Natural killer cell (primary cell): ENCODE measurements at places on chromosomes 2 and 18.

DNA sequence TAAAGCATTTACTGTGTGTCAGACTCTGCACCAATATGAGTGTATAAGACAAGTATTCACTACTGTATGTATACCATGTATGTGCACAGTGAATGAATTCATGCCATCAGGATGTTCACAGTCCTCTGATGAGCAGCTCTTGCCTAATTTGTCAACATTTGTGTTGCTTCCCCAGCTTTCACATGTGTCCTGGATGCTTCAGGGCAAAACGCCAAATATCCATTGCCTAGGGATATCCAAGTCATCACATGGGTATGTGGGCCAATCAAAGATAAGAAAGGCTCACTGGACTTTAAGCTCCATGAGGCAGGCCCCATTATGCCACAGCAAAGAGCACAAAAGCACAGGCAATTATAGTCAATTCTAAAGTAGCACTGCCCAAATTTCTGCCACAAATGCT lies 134.2 kb upstream of the CHAC2 start:
- no peak for DNase-seq

DNA sequence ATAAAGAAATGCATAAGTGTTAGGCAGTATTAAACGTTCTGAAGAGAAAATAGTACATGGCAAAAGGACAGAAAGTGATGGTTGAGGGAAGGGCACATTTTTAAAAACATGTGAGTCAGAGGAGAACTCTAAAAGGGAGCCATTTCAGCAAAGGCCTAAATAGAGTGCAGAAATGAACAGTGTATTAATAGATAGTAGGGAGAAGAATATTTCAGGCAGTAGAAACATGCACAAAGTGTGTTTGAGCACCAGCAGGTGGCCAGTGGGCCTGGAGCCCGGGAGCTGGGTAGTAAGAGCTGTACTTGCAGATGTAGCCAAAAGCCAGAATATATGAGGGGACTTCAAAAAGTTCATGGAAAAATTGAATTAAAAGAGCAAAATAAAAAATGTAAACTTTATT lies 288.1 kb upstream of the FIGN start:
- DNase-seq = no peak

DNA sequence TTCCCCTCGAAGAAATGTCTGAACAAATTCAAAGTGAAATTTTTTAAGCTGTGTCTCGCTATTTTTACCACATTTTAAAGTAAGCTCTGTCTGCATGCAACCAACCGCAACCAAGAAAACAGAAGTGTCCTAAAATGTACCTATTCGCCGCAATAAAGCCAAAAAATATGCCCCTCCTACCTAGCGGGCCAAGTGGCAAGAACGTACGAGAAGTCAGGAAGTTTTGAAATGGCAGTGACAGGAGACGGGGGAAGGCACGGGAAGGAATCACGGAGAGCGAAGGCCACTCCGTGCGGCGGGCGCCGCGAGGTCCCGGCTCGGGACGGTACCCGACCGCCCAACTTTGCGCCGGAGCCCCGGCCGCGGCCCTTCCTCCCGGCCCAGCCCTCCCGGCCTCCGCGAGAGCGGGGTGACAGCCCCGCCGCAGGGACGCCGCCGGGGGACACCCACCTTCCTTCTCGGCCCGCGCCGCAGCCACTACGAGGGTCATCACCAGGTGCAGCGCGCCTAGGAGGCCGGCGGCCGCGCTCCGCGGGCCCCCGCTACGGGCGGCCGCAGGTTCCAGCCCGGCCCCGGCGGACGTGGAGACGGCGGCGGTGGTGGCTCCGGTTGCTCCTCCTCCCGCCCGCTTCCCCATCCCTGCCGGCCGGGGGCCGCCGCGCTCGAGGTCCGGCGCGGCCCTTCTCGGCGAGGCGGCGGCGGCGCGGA lies 568 bp downstream of the TMEM131 start:
- DNase-seq = no peak

DNA sequence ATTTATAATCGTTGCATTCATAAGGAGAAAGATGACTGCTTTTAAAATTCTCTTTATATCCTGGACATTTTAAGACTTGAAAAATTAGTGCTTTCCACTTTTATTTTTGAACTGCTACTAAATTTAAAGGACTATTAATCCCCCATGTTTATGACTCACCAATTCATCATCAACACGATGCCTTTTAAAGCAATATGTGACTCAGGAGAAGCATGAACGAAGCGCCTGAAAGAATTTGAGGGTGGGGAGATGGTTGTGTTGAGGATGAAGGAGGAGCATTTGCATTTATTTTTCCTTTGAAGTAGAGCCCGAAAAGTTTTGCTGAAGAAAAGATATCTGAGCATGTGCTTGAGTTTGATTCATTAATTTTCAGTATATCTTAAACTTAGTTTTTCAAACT lies 192.2 kb upstream of the LRRTM1 start:
- no peak for DNase-seq

DNA sequence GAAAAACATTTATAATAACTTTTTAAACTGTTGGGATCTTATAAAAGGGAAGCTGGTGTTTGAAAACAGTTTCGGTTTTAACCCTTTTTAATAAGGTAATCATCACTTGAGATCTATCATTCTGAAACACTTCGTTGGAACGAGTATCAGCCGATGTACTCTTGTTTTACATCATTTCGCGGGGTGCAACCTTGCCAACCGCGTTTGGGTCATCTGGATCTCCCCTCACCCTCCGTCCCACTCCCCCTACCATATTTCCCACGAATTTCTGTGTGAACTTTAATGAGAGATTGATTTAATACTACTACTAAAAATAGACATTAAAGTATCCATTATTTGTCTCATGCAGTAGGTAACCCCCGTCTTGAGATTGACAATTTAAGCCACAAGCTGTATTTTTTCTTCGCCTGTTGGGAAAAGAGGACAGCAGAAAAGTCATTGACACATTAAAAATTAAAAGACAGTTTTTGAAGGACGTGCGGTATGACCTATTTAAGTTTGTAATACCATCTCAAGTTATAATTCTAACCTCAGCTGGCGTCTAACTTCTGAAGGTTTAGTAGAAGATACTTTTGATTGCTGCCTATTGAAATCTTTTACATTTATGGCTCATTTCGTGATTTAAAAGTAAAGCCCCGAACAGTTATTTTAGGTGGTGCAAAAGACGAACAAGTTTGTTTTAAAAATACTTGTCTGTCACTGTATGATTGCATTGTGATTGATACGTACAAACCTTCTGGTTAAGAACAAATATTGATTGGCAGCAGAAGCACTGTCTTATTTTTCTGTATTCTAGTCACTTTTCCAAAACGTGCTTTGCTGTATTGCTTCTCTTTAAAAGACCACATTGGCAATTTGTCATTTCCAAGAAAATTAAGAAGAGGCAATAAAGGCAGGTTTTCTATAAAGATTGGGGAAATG lies 1.5 kb downstream of the CREB1 start:
- DNase-seq = peak; percentile 46
